ENCODE measurements at places on chromosomes 2 and 18. TPM values are rescaled to one million over a fixed set of nuclear protein-coding genes. Genes with fewer than 3 reads are reported as not detected.

- DNase-seq, result no peak
These were observed 3.1 kb upstream of the DCTN1 start for GRCh38 chr2:74383254-74383653.

DNA sequence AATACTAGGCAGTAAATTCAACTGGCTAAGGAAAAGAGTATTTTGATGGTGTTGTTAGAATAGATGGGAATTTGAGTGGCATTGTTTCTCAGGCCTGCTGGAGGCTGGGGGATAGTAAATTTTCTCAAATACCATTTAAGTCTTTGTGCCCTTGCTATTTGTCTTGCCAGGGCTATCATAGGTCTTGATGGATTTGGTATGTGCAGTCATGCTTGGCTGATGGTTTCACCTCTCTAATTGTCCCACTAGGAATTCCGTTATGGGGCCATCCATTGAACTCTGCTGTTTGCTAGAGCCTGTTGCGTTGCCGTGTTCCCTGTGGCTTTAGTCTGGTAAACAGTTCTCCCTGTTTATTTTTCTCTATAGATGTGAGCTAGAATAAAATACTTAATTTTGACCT is 438.1 kb upstream of the FAM98A start:
- no peak for DNase-seq

Gene CHRNG
- not detected for total RNA-seq

Gene PROKR1
- not detected for total RNA-seq

GRCh38 chr2:17680119-17680518 is 73.5 kb downstream of the SMC6 start:
- no peak for DNase-seq

Gene SETBP1
- total RNA-seq, result 3.4 TPM

Gene HOXD12
- total RNA-seq, result not detected

DNA sequence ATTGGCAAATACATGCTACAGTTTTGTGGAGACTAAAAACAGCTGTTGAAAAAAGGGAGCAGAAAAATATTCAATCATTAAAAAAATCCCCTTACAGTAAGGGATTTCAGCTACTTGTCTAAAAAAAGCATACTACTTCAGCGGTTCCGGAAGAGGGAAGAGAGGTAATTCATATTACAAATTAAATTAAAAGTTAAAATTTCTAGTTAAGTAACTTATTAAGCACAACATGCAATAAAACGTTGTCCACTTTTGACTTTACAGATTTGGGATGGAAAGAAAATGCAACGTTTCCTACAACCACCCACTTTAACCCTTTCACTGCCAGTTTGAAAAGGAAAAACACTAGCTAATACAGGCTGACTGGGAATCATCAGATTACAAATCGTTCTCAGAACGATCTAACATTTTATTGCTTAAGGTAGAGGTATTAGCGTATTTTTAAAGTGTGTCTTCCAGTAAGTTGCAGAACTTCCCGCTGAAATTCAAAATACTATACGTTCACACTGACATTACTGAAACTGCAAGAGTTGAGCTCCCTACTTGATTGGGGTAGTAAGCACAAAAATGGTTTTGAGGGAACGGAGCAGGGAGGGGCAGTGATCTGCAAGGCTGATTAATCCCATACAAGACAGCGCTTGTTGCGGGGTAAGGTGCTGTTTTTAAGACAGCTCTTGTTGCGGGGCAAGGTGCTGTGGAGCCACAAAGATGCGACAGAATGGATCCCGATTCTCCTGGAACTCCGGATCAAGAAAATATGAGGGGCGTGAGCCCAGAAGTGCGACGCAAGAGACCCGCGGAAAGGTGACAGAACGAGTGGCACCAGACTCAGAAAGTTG is 743 bp downstream of the HADHA start:
- no peak for DNase-seq

GRCh38 chr2:28391564-28392296 is 928 bp upstream of the FOSL2 start:
- no peak for DNase-seq

DNA sequence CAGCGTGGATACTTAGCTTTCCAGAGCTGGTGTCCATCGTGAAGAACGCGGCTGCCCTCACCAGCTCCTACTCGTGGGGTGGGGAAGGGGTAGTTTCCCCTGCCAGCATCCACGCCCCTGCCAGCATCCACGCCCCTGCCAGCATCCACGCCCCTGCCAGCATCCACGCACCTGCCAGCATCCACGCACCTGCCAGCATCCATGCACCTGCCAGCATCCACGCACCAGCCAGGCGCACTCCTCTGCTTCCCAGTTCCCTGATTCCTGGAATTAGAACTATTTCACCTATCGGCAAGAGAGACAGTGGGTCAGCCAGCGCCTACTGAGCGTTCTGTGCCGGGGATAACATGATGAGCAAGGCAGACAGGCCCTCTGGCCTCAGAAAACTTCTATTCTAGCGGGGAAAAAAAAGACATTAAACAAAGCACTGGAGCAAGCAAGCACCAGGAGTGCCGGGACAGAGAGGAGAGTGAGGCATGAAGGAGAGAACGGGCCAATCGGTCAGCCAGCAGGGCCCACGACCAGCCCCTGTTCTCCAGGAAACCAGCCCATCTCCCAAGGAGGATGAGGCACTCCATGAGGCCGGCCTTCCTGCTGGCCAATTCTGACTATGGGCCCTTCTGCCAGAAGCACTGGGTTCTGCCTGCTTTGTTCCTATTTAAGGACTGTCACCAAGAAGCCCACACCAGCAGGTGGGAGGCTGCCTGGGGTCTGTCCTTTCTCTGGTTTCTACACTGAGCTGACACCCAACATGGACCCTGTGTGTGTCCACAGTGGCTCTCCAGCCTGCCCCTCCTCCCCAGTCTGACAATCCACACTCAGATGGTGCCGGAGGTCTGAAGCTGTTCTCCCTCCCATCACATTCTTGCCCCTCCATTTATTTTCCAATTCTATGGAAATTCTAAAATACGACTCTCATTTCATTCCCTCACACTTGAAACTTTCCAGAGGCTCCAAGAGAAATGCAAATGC is 78.4 kb upstream of the SALL3 start:
- no peak for DNase-seq

Gene CERS6
- 17.5 TPM for total RNA-seq

GRCh38 chr2:97991081-97991856 is 4.5 kb downstream of the TMEM131 start:
- DNase-seq, result no peak

DNA sequence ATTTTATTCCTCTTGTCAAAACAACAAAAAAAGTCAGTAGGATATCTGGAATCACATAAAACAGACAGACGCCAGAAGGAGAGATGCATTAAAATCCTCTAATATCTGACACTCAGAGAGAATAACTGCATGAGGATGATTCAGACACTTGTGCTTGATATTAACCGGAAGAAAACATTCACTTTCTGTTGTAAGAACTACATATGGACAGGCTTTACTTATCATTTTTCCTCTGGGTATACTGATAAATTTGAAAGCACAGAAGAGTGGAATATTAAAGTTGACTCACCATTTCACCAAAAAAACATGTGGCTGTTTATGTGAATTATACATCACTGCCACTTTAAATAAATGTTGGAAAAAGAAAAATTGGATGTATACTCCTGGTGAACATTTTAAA is 589.1 kb upstream of the CDH2 start:
- no peak for DNase-seq

Gene TUBA4B
- total RNA-seq, result not detected

DNA sequence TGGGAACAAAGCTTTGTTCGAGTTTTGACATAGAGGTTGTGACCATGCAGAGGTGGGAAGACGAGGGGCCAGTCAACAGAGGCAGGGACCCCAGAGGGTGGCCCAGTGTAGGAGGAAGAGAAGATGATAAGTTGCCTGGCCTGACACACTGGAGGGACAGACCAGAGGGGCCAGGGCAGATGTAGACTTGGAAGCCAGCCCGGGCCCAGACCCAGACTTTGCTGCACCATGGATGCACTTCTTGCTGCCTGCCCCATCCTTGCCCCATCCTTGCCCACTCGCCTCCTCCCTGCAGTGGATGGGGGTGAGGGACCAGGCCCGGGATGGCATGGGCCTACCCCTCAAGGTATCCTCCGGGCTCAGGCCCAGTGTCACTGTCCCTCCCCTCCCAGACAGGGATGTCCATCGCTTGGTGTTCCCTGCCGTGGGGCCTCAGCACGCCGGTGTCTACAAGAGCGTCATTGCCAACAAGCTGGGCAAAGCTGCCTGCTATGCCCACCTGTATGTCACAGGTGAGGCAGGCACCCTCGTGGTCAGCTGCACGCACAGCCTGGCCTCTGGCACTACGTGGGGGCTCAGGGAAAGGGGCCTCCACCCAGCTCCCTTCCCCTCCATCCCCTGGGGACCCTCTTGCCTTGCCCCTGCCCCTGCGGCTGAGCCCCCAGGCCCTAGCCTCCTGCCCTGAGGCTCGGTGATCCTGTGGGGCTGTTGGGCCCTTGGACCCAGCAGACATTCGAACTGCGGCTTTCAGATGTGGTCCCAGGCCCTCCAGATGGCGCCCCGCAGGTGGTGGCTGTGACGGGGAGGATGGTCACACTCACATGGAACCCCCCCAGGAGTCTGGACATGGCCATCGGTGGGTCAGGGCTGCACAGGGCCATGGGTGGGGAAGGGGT is 27.0 kb upstream of the GMPPA start:
- DNase-seq, result no peak

Gene MC2R
- not detected for total RNA-seq

GRCh38 chr2:44001716-44002115 is 5.9 kb upstream of the LRPPRC start:
- DNase-seq, result no peak

Gene ALKAL2
- total RNA-seq, result 2.8 TPM

GRCh38 chr2:154527962-154528361 is 170.5 kb upstream of the KCNJ3 start:
- no peak for DNase-seq

Gene PARD3B
- total RNA-seq, result 6.6 TPM

DNA sequence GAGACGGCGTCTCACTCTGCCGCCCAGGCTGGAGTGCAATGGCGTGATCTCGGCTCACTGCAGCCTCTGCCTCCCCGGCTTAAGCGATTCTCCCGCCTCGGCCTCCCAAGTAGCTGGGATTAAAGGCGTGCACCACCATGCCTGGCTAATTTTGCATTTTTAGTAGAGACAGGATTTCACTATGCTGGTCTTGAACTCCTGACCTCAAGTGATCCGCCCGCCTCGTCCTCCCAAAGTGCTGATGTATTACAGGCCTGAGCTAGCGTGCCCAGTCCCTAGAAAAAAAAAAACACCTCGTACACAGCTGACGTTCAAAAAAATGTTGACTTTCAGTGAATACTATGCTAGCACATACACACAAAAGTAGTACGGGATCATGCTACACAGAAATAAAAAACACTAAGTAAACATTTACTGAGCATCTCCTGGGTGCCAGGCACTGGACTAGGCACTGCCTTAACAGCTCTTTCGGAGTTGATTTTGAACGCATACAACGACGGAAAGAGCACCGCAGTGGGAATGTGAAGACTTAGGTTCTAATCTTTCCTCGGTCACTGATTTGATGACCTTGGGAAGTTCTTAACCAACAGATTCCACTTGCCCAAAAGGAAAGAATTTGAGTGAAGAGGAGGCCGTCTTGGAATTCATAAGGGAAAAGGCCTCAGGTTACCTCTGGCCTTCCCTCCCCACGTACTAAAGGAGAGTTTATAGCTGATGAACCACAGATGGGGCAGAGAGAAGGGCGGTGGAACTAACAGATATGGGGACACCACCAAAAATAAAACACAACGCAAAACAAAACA is 1.1 kb downstream of the DNAJC27 start:
- DNase-seq, result no peak

DNA sequence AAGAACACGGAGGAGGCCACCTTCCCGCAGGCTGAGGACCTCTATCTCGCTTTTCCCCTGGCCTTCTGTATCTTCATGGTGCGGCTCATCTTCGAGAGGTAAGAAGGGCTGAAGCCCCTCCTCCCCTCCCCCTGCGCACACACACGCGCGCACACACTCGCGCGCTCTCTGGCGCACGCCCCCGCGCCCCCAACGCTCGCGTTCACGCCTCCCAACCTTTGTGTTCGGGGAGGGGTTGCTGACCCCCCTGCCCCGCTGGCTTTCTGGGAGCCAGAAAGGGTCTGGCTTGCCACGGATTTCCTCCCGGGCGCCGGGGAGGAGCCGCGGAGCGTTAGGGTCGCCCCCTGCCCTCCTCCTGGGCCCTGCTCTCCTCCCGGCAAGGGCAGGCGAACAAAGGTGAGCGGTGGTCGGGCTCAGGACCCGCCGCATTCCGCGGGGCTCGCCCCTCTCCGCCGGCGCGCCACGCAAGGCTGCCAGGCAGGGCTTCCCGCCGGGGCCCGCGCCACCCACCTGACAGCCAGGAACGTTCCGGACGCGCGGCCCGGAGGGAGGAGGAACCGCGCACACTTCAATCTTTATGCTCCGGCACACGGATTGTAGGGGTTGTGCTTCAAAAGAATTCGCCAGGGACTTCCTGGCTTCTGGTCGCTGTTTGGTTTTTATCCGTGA is 583 bp downstream of the CERS6 start:
- DNase-seq, result no peak

Gene CD8B2
- not detected for total RNA-seq

DNA sequence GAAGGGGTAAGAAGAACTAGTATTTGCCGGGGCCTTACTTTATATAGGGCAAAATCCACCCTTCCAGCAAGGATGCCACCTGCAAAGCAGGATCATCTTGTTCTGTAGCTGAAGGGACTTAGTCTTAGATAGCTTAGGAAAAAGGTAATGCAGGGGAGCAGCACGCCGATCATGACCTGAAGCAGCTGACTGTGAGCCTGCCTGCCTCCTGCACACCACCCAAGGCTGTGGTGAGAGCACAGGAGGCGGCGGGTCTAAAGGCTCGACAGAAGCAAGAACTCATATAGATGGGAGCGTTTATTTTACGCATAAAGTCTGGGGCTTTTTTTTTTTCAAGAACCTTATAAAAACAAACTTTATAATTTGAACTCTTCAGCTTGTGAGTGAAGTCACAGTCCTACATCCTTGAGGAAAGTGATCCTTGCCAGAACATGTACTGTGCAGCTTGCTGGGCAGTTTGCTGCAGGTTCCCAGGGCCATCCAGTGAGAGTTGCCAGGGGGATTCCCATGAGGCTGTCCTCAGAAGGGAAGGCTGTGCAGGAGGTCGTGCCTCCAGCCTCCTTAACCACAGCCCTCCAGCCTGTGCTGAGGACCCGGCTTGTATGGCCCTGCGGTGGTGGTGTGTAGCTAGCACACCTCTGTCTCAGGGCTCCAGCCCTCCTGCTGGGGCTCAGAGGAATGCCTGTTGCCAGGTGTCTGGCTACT is 92.1 kb downstream of the RNF144A start:
- DNase-seq, result no peak

DNA sequence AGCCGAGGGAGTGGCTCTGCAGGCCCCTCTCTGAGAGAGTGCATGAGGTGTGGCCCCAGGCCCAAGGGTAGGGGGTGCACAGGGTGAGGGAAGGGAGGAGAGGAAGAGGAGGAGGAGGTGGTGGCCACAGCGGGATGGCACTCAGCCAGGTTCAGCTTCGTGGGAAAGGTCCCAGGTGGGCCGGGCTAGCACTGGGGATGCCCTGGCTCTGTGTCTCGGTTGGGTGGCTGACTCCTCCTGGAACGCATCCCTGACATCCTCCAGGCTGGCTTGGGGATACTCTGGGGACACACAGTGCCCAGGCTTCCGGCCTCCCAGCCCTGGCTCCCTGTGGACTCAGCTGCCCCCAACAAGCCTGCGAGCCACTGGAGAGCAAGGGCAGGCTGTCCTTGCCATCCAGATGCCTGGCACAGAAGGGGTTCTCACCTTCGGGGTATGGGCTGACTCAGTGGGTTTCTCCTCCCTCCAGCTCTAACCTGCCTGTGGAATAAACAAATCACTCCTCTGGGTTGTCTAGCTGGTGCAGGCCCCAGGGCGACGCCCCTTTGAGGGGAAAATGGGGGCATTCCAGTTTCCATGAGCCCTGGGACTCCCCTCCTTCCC is 582 bp upstream of the ZAP70 start:
- DNase-seq, result no peak

GRCh38 chr2:2294183-2294690 is 36.8 kb downstream of the MYT1L start:
- DNase-seq, result no peak
